ENCODE measurements at places on chromosomes 3 and 15.

DNA sequence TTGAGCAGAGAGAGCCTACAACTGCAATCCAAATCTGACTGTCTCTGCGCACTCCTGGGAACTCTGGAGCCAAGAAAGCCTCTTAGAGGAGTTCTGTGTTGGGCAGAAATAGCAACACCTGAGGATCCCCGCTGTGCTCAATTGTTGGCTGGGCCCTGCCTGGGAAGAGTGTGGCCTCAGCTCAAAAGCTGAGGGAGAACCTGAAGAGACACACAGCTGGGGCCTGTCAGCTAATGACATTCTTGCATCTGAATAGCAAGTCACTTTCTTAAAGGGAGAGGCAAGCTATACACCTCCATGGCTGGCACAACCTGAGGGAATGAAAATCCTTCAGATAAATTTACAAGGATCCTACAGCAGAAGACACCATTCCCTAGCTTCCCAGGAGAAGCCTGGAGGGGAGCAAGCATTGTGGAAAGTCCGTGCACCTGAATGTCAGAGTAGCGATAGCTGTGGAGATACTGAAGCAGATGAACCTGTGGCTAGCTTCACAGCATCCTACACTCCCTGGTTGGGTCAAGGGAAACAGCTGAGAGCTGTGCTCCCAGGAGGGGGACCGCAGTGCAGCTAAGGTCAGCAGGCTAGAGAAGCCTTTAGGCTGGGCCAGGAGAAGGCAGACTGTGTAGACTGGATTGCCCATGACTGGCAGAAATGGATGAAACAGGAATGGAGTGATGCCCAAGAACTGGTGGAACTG, 159.9 kb upstream of the PFN2 start:
- DNase-seq: no peak
- no peak overlapping the region for H3K27ac ChIP-seq
- H3K4me3 ChIP-seq: no peak overlapping the region

- no peaks in the 10 kb centered on the region for H3K27me3 ChIP-seq
- DNase-seq: no peak
- H3K27ac ChIP-seq: no peak overlapping the region
- H3K4me1 ChIP-seq: no peaks in the 10 kb centered on the region
Measured at GRCh38 chr3:160193644-160194192, 31.5 kb upstream of the C3orf80 start.

GRCh38 chr3:43641306-43642114, 19.7 kb upstream of the ANO10 start:
- H3K36me3 ChIP-seq: peaks cover 3% of the 10 kb centered on the region
- no peak overlapping the region for H3K4me3 ChIP-seq
- H3K27ac ChIP-seq: no peak overlapping the region

GRCh38 chr3:104629038-104629437, 737.7 kb upstream of the ALCAM start:
- no peaks in the 10 kb centered on the region for H3K27me3 ChIP-seq
- peaks cover 5% of the 10 kb centered on the region for H3K36me3 ChIP-seq
- no peaks in the 10 kb centered on the region for H3K4me1 ChIP-seq
- no peak overlapping the region for H3K4me3 ChIP-seq

DNA sequence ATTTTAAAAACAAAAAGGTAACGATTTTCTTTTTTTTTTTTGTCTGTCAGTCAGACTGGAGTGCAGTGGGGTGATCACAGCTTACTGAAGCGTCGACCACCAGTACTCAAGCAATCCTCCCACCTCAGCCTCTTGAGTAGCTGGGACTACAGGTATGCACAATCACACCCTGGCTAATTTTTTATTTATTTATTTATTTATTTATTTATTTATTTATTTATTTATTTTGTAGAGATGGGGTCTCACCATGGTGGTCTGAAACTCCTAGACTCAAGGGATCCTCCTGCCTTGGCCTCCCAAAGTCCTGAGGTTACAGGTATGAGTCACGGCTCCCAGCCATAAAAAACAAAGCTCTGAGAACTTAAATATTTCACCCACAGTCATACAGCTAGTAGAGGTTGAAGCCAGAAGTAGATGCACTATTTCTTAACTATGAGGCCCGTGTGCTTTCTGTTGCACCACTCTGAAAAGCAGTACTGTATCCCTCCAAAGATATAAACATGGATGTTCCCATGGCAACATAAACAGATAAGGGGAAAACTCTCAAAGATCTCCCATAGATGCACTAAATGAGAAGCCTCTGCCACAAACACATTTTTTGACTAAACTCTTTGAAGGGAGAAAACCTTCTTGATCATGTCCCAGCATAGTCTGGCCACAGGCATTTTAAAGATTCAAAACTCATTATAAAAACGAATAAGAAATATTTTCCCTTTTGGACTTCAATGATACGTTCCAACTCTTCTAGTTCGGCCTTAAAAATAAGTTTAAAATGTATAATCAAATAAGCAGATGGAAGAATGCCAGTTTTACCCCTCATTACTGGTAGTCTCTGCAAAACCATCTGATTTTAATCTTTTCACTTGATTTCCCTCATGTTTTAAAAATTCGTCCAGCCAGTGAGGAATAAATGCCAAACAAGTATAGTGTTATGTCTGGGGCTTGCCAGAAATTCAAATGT, 162.3 kb upstream of the ARHGEF26 start:
- H3K36me3 ChIP-seq: no peaks in the 10 kb centered on the region
- H3K4me1 ChIP-seq: no peaks in the 10 kb centered on the region
- no peak overlapping the region for H3K27ac ChIP-seq
- no peaks in the 10 kb centered on the region for H3K27me3 ChIP-seq

DNA sequence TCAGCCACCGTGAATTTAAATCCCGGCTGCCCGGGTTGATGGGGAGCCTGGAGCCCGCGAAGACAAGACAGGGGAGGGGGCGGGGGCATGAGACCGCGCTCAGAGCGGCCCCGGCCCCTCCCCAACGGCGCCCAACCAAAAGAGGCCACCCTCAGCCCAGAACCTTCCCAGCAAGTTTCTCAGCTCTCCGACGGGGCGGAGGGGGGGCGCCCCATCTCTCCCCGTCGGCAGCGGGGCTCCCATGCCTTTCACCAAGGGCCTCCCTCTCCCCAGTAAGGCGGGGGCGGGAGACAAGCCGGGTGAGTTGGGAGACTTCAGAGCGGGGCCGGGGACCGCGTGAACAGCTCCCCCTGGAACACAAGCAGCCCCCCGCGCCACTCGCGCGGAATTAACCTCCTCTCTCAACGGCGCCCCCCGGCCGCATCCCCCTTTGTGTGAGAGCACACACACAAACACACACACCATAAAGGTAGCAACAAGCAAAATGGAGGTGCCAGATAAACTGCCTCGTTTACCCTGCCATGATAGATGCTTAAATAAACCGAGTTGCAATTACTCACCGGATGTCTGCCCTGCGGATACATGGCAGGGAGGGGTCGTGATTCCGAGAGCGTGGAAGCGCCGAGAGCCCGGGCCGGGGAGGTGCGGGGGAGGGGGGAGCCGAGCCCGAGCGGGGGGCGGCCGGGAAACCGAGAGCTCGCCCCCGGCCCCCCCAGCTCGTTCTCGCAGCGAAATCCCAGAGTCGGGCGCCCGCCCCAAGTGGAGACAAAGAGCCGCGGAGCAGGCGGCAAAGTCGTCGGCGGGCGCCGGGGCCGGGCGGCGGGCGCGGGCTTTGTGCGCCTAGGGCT, 1.3 kb downstream of the TLE3 start:
- peaks cover 69% of the 10 kb centered on the region for H3K4me1 ChIP-seq
- DNase-seq: peak; percentile 60
- H3K27me3 ChIP-seq: peaks cover 44% of the 10 kb centered on the region
- peak overlapping the region; percentile 99 for H3K27ac ChIP-seq
- peaks cover 2% of the 10 kb centered on the region for H3K36me3 ChIP-seq

DNA sequence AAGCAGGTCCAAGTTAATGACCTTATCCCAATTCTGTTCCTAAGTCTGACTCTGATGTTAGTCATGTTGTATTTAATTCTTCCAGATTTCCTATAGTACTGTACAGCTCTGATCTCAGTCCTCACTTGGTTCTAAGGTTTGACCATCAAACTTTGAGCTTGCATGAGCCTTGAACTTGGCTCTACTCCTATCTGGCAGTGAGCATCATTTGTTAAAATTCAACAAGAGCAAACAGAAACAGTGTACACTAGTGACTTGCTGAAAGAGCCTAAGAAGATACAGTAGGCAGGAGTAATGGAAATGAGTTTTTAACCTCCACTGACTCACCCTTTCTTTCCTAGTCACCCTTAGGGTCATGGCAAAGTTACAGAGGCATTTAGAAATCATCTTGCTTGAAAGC, 451.1 kb upstream of the TPRG1 start:
- no peaks in the 10 kb centered on the region for H3K27me3 ChIP-seq
- peaks cover 4% of the 10 kb centered on the region for H3K4me1 ChIP-seq
- DNase-seq: no peak
- H3K27ac ChIP-seq: no peak overlapping the region
- no peaks in the 10 kb centered on the region for H3K36me3 ChIP-seq

GRCh38 chr15:49135342-49135857, 20.0 kb downstream of the COPS2 start:
- no peak for DNase-seq
- H3K4me1 ChIP-seq: no peaks in the 10 kb centered on the region
- no peak overlapping the region for H3K27ac ChIP-seq
- peaks cover 17% of the 10 kb centered on the region for H3K36me3 ChIP-seq

DNA sequence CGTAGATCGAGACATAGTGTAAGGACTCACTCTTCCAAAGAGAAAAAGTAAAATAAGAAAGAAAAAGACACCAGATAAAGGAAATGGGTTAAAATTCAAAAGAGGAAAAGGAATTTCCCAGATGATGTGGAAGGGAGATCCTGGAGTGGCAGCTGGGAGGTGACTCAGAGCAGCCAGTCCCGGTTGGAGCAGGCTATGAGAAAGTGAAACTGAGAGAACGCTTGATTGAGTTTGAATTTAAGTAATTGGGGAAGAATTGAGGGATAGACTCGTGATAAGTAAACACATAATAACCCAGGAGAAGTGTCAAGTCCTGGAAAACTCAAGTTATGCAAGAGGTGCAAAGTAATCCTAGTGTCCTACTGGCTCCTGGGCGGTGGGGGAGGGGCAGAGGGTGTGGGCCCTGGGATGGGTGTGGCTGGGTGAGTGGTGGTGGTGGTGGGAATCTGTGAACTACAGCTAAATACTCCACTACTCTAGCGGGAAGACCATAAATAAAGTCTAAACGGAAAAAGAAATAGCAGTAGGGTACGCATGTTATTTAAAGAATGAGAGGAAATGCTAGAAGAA, 1.2 kb downstream of the PRR20G start:
- no peak overlapping the region for H3K27ac ChIP-seq
- no peaks in the 10 kb centered on the region for H3K4me1 ChIP-seq
- peaks cover 13% of the 10 kb centered on the region for H3K27me3 ChIP-seq
- no peak overlapping the region for H3K4me3 ChIP-seq
- no peaks in the 10 kb centered on the region for H3K36me3 ChIP-seq

GRCh38 chr15:22735781-22736180, 50.7 kb upstream of the NIPA1 start:
- peaks cover 7% of the 10 kb centered on the region for H3K4me1 ChIP-seq
- no peaks in the 10 kb centered on the region for H3K27me3 ChIP-seq
- no peak for DNase-seq
- H3K4me3 ChIP-seq: no peak overlapping the region

GRCh38 chr15:81107889-81108288, 26.2 kb upstream of the CFAP161 start:
- H3K4me1 ChIP-seq: peaks cover 4% of the 10 kb centered on the region
- no peak overlapping the region for H3K27ac ChIP-seq

DNA sequence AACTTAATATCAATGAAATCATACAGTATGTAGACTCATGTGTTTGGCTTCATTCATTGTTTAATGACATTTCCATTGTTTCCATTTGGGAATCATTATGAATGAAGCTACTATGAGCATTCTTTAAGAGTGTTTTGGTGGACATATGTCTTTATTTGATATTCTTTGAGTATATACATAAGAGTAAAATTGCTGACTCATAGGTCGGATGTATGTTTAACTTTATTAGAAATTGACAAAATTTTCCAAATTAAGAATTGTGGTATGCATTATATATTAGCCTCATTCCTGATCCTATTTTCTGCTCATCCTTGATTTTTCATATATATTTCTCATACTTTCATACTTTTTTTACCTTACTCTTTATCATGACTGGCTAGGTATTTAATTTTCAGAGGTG, 28.7 kb upstream of the CMC1 start:
- DNase-seq: no peak
- no peak overlapping the region for H3K4me3 ChIP-seq
- no peaks in the 10 kb centered on the region for H3K4me1 ChIP-seq
- H3K27me3 ChIP-seq: no peaks in the 10 kb centered on the region
- H3K27ac ChIP-seq: no peak overlapping the region
- H3K36me3 ChIP-seq: peaks cover 2% of the 10 kb centered on the region

DNA sequence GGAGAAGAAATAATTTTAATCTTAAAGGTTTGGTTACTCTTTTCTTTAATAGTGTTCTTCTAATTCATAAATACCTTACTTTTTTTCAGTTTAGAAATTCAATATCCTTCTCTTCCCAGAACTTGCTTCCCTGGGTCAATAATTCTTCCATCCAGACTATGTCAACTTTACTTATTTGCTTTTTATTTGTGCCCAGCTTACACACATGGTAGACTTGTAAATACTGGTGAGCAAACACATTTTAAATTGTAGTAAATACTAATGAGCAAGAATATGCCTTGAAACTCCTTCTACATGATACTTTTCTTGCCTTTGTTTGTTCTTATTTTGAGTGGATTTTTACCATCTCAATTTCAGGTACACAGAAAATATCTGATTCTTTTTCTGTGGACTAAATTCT, 33.7 kb downstream of the SST start:
- H3K36me3 ChIP-seq: no peaks in the 10 kb centered on the region
- no peak for DNase-seq
- H3K4me1 ChIP-seq: no peaks in the 10 kb centered on the region
- no peak overlapping the region for H3K27ac ChIP-seq
- H3K4me3 ChIP-seq: no peak overlapping the region

- no peak overlapping the region for H3K4me3 ChIP-seq
- no peaks in the 10 kb centered on the region for H3K4me1 ChIP-seq
- H3K27me3 ChIP-seq: peaks cover 24% of the 10 kb centered on the region
- H3K36me3 ChIP-seq: no peaks in the 10 kb centered on the region
Measured at GRCh38 chr15:53811530-53811929, 52.1 kb upstream of the WDR72 start.

- H3K27me3 ChIP-seq: peaks cover 67% of the 10 kb centered on the region
- H3K4me3 ChIP-seq: no peak overlapping the region
- no peak for DNase-seq
- H3K27ac ChIP-seq: no peak overlapping the region
- no peaks in the 10 kb centered on the region for H3K4me1 ChIP-seq
Measured at GRCh38 chr3:128505771-128506170, 12.8 kb upstream of the GATA2 start.

GRCh38 chr3:124407260-124407659, 323.0 kb upstream of the UMPS start:
- DNase-seq: no peak
- no peak overlapping the region for H3K4me3 ChIP-seq
- no peak overlapping the region for H3K27ac ChIP-seq
- H3K4me1 ChIP-seq: peaks cover 4% of the 10 kb centered on the region
- H3K36me3 ChIP-seq: peaks cover 4% of the 10 kb centered on the region
- H3K27me3 ChIP-seq: no peaks in the 10 kb centered on the region

GRCh38 chr15:41018534-41018933, 65.3 kb downstream of the CHAC1 start:
- no peaks in the 10 kb centered on the region for H3K27me3 ChIP-seq
- H3K27ac ChIP-seq: no peak overlapping the region
- no peaks in the 10 kb centered on the region for H3K36me3 ChIP-seq
- DNase-seq: no peak
- no peaks in the 10 kb centered on the region for H3K4me1 ChIP-seq

All from neural crest cell (in vitro differentiated cells).